ENCODE measurements at places on chromosomes 7 and 10. TPM values are rescaled to one million over a fixed set of nuclear protein-coding genes. Genes with fewer than 3 reads are reported as not detected.

GRCh38 chr10:103894441-103894864 lies 23.5 kb downstream of the STN1 start:
- H3K36me3 ChIP-seq, result peaks cover 62% of the 10 kb centered on the region
- DNase-seq, result peak; percentile 60
- H3K27me3 ChIP-seq, result no peaks in the 10 kb centered on the region

DNA sequence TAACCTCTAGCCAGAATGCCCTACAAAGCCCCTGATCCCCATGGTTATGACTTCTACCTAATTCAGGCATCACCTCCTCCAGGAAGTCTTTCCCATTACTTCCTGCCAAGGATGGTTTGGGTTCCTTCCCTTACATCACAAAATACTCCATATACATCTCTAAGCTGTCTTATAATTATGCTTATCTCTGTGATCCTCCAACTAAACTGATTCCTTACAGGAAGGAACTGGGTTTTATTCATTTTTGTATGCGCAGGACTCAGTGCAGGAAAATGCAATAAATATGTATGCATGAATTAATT lies 41.3 kb downstream of the PIP4K2A start:
- no peak overlapping the region for H3K27ac ChIP-seq
- H3K4me3 ChIP-seq, result no peak overlapping the region
- H3K27me3 ChIP-seq, result no peaks in the 10 kb centered on the region
- peaks cover 81% of the 10 kb centered on the region for H3K4me1 ChIP-seq

Gene COL28A1
- 4.9 TPM for total RNA-seq

DNA sequence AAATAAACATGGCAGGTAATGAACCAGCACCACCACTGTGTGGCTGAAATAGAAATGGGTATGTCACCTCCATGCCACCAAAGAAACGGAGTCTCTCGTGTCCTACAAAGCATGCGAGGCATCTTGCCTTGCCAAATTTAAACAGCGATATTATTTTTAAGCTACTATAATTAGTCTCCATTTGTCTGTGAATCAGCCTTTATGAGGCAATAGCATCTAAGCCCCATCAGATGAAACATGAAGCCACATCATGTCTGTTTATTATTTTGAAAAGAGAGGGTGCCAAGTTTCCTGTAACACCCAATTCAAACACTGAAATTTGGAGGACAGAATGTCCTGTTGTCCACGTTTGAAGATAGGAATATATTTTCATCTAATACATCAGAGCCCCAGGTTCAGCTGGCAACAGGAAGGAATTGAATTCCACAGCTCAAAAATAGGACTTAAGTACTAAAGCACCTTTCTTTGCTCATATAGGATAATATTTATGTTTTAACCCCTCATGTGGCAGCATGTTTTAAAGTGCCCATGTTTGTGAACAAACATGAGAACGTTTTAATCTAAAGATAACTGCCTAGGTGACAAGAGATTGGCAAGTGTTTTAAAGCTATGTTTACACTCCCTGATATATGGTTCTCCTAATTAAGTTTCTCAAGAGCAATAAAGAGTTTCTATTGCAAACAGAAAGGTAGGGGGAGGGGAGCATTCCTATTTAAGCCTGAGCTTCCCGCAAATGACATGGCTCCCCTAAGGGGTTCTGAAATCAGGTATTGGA lies 86.8 kb downstream of the SORBS1 start:
- peak; percentile 67 for DNase-seq
- peaks cover 84% of the 10 kb centered on the region for H3K4me1 ChIP-seq
- no peaks in the 10 kb centered on the region for H3K27me3 ChIP-seq
- no peaks in the 10 kb centered on the region for H3K36me3 ChIP-seq
- H3K4me3 ChIP-seq, result no peak overlapping the region

Gene PDE6C
- total RNA-seq, result not detected

- no peaks in the 10 kb centered on the region for H3K36me3 ChIP-seq
- H3K27ac ChIP-seq, result no peak overlapping the region
- H3K4me1 ChIP-seq, result peaks cover 19% of the 10 kb centered on the region
These were observed 2.0 kb upstream of the CALD1 start for GRCh38 chr7:134777470-134777869.

Gene LGI1
- 7.2 TPM for total RNA-seq

Gene ATOH7
- total RNA-seq, result not detected

GRCh38 chr10:103281753-103282152 lies 4.8 kb downstream of the INA start:
- peak; percentile 83 for DNase-seq
- H3K36me3 ChIP-seq, result no peaks in the 10 kb centered on the region
- no peak overlapping the region for H3K4me3 ChIP-seq

DNA sequence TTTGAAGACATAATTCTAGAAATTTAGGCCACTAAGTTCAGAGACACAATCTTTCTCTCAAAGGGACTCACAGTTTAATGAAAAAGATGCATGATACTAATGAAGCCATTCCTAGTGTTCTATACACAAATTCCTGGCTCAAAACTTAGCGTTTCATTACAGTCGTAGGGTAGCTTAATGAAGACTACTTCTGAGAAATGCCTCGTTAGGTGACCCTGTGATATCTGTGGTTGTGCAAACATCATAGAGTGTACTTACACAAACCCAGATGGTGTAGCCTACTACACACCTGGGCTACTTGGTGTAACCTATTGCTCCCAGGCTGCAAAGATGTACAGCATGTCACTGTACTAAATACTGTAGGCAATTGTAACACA lies 488 bp upstream of the CHCHD3 start:
- H3K4me3 ChIP-seq, result peak overlapping the region; percentile 88
- H3K36me3 ChIP-seq, result peaks cover 5% of the 10 kb centered on the region
- DNase-seq, result no peak
- no peaks in the 10 kb centered on the region for H3K27me3 ChIP-seq
- H3K4me1 ChIP-seq, result peaks cover 9% of the 10 kb centered on the region
- peak overlapping the region; percentile 84 for H3K27ac ChIP-seq

Gene MRLN
- not detected for total RNA-seq

DNA sequence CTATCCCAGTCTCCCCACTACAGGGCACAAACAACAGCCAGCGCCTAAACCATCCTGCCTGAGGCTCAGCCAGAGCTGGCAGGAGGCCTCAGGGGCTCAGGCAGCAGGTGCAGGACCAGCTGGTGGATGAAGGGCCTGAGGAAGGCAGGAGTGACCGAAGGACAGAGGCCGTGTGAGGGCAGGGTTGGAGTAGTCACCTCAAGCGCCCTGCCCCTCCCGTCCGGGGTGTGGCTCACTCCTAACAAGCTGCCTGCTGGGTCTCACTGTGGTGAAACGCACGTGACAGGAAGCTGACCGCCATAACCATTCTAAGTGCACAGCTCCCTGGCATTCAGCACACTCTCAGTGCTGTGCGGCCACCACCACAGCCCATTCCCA lies 281.1 kb downstream of the ELFN1 start:
- H3K36me3 ChIP-seq, result peaks cover 8% of the 10 kb centered on the region
- H3K27ac ChIP-seq, result no peak overlapping the region
- H3K4me3 ChIP-seq, result no peak overlapping the region

DNA sequence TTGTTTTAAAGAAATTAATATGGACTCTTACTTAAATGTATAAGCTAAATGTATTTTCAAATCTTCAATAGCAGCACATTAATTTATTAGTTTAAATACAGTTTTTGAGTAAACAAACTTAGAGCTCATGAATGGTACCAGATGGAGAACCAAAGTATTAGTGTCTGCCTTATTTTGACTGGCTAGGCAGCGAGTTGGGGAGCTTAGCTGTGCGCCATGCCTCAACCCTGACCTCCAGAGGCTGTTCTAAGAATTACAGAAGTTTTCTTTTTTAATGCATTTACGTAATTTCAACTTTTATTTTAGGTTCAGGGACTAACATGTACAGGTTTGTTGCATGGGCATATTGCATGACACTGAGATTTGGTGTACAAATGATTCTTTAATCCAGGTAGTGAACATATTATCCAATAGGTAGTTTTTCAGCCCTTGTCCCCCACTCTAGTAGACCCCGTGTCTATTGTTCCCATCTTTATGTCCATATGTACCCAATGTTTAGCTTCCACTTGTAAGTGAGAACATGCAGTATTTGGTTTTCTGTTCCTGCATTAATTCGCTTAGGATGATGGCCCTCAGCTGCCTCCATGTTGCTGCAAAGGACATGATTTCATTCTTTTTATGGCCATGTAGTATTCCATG lies 166.8 kb downstream of the IQUB start:
- H3K27me3 ChIP-seq, result no peaks in the 10 kb centered on the region
- H3K27ac ChIP-seq, result no peak overlapping the region

DNA sequence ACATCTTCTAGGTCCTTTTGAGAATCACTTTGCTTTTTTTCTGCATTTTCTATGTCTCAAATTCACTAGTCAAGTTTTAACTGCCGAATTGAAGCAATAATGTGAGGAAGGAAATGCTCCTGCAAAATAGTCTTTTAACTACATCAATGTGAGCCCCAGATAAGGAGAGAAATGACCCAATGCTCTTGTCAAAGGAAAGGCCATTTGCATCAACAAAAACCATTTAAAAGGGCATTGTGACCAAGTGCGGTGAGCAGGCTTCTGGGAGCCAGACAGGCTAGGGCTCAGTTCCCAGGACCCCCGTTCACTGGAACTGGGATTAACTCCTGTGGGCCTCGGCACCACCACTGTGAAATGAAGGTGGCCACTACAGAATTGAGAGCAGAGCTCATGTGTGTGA lies 127.9 kb upstream of the EEPD1 start:
- no peak overlapping the region for H3K4me3 ChIP-seq
- H3K4me1 ChIP-seq, result no peaks in the 10 kb centered on the region
- no peak overlapping the region for H3K27ac ChIP-seq
- no peaks in the 10 kb centered on the region for H3K27me3 ChIP-seq

GRCh38 chr7:94590526-94591162 lies 65.3 kb downstream of the SGCE start:
- DNase-seq, result no peak
- no peak overlapping the region for H3K4me3 ChIP-seq
- H3K27me3 ChIP-seq, result no peaks in the 10 kb centered on the region
- H3K36me3 ChIP-seq, result no peaks in the 10 kb centered on the region
- H3K27ac ChIP-seq, result no peak overlapping the region
- H3K4me1 ChIP-seq, result no peaks in the 10 kb centered on the region

DNA sequence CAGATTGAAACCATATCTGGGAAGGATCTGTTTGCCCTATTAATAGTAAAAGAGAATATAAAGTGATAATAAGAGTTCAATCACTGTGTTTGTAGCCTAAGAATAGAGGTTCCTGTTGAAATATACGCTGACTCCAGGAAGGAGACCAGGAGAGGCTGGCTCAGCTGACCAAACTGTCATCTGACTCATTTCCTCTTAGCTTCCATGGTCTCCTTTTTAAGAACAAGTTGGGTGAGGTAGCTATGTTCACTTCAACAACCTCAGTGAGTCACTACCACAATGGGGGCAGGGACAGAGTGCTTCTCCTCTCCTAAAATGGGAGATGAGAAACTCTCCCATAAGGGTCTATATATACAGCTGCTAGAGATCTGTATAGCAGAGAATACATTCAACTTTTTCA lies 543.3 kb downstream of the CALN1 start:
- no peaks in the 10 kb centered on the region for H3K36me3 ChIP-seq
- H3K4me3 ChIP-seq, result no peak overlapping the region
- H3K4me1 ChIP-seq, result no peaks in the 10 kb centered on the region
- no peak overlapping the region for H3K27ac ChIP-seq

- no peaks in the 10 kb centered on the region for H3K27me3 ChIP-seq
- H3K4me3 ChIP-seq, result peak overlapping the region; percentile 75
- DNase-seq, result no peak
These were observed 952 bp downstream of the DNMBP start for GRCh38 chr10:100008708-100009282.

GRCh38 chr7:134554417-134554966 lies 5.6 kb downstream of the AKR1B15 start:
- H3K27me3 ChIP-seq, result no peaks in the 10 kb centered on the region
- peak overlapping the region; percentile 61 for H3K27ac ChIP-seq
- no peak for DNase-seq
- peaks cover 9% of the 10 kb centered on the region for H3K4me1 ChIP-seq
- H3K36me3 ChIP-seq, result no peaks in the 10 kb centered on the region
- no peak overlapping the region for H3K4me3 ChIP-seq

DNA sequence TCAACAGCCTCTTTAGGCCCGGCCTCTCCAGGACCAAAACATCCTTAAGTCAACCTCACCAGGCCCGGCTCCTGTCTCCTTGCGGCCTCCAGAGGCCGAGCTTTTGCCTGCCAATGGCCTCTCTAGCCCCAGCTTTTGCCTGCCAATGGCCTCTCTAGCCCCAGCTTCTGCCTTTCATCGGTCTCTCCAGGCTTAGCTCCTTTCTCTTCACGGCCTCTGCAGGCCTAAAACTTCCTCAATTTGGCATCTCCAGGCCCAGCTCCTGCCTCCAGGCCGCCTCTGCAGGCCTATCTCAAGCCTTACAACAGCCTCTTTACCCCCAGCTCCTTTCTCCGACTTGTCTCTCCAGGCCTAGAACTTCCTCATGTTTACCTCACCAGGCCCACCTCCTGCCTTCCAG lies 15.7 kb upstream of the TMEM248 start:
- H3K4me1 ChIP-seq, result no peaks in the 10 kb centered on the region
- H3K27me3 ChIP-seq, result no peaks in the 10 kb centered on the region
- DNase-seq, result no peak
- H3K4me3 ChIP-seq, result no peak overlapping the region
- H3K27ac ChIP-seq, result no peak overlapping the region

Gene ATXN7L1
- total RNA-seq, result 92.2 TPM

- H3K4me3 ChIP-seq, result no peak overlapping the region
- H3K4me1 ChIP-seq, result no peaks in the 10 kb centered on the region
- no peak for DNase-seq
- no peaks in the 10 kb centered on the region for H3K36me3 ChIP-seq
- H3K27ac ChIP-seq, result no peak overlapping the region
These were observed 22.6 kb downstream of the CYP2C18 start for GRCh38 chr10:94706089-94706488.

- H3K27me3 ChIP-seq, result no peaks in the 10 kb centered on the region
- no peak overlapping the region for H3K4me3 ChIP-seq
- no peaks in the 10 kb centered on the region for H3K36me3 ChIP-seq
- peaks cover 11% of the 10 kb centered on the region for H3K4me1 ChIP-seq
- DNase-seq, result peak; percentile 12
These were observed 119.3 kb upstream of the FRMD4A start for GRCh38 chr10:14450041-14450491.

- H3K27ac ChIP-seq, result no peak overlapping the region
- peaks cover 26% of the 10 kb centered on the region for H3K36me3 ChIP-seq
- DNase-seq, result no peak
These were observed 49.9 kb downstream of the SIRT1 start for GRCh38 chr10:67934336-67934735.

DNA sequence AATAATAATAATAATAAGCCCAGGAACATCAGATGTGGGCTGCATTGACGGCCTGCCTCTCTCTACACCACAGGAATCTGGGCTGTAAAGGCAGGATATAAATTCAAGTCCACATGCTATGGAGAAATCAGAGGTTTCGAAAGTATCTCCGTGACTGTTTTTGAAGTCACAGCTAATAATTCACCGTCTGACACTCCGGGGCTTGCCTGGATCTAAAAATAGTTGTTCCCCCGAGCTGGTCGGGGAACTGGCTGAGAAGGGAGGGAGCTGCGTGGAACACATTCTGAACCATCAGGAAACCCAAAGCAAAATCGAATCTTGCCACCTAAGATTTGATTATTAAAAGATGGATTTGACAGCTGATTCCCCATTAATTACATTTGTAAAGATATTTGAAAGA lies 35.4 kb downstream of the KLF6 start:
- H3K4me1 ChIP-seq, result peaks cover 28% of the 10 kb centered on the region
- DNase-seq, result no peak
- no peaks in the 10 kb centered on the region for H3K27me3 ChIP-seq
- H3K36me3 ChIP-seq, result no peaks in the 10 kb centered on the region
- peak overlapping the region; percentile 58 for H3K27ac ChIP-seq

Measured in stomach (tissue), 19 donors.